Activated CD4-positive, alpha-beta T cell treated with anti-CD3 and anti-CD28 coated beads, Interleukin-2, amount 50 U/mL, for 48 hours (primary cell): ENCODE measurements at places on chromosomes 3 and 15.

- DNase-seq = no peak
Measured at GRCh38 chr3:188200481-188200880, 46.5 kb downstream of the LPP start.

DNA sequence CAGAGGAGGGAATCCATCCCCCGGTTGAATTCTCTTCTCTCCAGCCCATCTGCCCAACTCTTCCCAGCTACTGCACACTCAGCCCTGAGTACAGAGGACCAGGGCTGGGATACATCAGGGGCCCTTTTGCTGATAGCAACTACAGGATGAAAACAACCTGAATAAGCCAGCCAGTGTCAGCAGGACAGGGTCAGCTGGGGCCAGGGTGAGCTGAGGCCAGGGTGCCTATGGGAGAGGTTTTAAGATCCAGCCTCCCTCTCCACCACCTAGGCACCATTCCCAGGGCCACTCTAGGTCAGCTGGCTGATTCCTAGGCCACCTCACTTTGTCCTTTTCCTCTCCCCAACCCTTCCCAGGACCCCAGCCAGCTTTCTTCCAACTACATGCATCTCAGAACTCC is 83.8 kb downstream of the MRPL46 start:
- no peak for DNase-seq

DNA sequence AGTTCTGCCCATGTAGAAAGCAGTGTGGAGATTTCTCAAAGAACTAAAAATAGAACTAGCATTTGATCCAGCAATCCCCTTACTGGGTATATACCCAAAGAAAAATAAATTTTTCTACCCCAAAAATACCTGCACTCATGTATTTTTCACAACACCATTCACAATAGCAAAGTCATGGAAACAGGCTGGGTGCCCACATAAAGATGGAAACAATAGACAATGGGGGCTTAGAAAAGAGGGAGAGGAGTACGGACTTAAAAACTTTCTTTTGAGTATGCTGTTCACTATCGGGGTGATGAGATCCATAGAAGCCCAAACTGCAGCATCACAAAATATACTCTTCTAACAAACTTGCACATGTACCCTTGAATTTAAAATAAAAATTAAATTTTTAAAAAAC is 345.1 kb upstream of the CCDC54 start:
- DNase-seq = no peak

GRCh38 chr3:10205451-10206165 is 40.9 kb downstream of the IRAK2 start:
- DNase-seq = no peak

- DNase-seq = no peak
Measured at GRCh38 chr3:142218703-142219102, 6.7 kb downstream of the GK5 start.

GRCh38 chr3:88626456-88627120 is 476.8 kb downstream of the C3orf38 start:
- no peak for DNase-seq
